ENCODE measurements at places on chromosomes 4 and X.

GRCh38 chr4:142875117-142875516 is 29.0 kb upstream of the INPP4B start:
- DNase-seq: no peak

GRCh38 chr4:70177090-70177489 is 18.4 kb upstream of the ODAM start:
- DNase-seq: no peak

DNA sequence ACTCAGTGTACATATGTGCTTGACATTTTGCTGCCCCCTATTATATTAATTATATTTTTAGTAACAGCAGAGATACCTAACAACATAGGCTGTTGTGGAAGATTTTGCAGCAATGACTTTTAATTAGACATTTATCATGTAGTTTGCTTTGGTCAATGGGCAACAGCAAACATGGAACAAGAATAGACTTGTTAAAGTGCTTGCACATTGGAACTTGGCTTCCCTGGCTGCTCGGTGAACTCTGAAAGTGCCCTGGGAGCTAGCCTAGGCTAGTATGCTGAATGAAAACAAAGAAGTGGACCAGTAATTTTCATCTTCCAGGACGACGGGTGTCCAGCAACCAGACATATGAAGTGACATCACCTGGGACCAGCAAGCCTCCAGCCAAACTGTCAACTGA is 1157.1 kb downstream of the ARAP2 start:
- DNase-seq: no peak

DNA sequence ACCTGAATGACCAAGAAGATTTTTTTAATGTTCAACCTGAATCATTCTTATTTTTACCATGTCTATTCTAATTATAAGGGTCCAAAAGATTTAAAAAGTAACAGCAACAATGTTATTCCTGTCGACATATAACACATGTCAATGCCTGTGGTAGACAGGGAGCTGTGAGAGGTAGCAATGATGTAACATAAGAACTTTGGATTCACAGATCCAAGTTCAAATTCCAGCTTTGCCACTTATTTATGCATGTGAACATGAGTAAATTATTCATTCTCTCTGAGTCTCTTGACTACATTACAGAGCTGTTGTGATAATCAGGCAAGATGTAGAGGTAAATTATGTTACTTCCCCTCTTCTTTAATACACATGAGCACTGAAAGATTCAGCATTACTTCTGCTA is 54.5 kb downstream of the KLHL8 start:
- DNase-seq: no peak

DNA sequence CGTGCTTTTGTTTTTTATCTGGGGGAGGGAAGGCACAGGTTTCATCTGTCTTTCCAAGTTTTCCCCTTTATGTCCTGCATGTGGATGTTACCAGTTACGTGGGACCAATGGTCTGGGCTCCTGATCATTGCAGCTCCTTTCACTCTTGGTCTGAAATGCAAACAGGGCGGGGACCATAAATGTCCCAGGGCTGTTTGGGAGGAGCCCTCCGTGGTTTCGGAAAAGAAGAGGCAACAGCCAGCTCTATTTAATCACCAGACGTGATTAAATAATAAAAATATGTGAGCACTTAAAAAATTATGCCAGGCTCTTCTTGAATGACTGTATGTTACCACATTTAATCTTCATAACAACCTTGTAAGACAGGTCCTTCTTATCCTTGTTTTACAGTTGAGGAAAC is 30.8 kb upstream of the C1GALT1C1 start:
- DNase-seq: no peak

- DNase-seq: no peak
Measured at GRCh38 chr4:83252782-83253405, 31.7 kb downstream of the COQ2 start.

DNA sequence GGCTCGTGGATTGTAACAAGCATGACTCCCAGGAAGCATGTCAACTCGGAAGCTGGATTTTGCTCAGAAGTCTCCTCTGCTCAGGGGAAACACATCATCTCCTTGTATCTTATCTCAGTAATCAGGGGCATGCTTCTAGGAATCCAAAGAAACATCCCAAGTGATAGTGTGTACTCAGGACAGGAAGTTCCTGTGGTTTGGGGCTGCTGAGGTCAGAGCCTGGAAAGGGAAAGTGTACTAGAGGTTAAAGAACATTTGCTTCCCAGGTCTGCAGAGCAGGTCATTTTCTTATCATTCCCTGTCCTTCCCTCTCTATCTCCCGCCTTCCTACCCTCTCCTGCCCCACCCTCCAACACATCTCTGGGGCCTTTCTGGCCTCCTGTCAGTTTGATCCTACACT is 38.8 kb downstream of the SLC34A2 start:
- no peak for DNase-seq

DNA sequence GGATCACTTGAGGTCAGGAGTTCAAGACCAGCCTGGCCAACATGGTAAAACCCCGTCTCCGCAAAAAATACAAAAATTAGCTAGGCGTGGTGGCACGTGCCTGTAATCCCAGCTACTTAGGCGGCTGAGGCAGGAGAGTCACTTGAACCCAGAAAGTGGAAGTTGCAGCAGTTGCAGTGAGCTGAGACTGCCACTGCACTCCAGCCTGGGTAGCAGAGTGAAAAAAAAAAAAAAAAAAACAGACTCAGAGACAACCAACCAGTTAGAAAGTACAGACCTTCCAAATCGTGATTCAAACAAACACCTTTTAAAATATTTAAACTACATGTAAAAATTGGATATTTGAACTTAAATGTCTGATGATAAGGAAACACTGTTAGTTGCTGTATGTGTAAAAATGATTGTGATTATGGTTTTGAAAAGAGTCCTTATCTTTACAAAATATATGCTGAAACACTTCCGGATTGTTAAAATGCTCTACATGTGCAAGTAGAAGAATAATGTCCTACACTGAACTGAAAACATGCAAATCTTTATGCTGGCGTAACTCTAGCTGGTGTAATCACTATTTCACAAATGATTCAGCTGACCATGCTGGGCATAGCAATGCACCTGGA is 37.8 kb downstream of the SH3KBP1 start:
- no peak for DNase-seq

DNA sequence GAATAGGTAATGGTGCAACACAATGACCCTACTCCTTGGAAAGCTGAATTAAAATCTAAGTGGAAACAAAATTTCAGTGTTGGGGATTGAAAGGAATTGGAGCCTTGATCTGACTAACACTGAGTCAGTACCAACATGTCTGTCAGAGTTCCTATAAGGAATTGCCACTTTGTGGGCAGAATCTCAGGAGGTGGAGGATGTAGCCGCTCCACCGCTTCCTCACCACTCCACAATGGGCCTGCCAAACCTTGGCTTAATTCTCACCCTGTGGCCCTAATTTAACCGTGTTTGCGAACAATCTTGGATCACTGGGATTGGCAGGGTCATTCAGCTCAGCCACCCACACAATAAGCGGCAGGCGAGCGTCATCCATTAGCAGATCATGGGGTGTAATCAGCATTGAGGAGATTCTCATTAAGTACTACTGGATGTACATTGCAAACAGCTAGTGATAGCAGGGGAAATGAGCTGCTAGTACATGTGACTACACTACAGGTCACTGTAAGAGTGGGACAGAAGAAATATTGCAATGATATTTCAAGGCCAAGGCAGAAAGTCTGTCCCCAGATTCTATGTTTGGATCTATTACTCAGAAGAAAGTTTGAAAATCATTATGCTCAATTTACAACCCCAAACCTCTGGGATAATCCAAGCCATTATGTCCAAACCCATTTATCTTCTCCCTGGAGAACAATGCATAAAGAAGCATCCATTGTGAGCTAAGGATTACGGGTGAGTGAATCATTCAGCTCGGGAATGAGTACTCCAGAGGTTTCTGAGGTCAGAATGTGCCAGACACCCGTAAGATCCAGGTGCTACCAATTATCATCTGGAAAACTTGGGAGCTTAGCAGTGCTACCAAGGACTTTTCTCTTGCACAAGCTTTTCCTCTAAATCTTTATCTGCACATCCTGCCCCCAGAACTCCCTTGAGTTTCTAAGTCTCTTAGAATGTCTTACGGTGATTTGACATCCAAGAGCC is 5.8 kb downstream of the SRPX start:
- DNase-seq: no peak

DNA sequence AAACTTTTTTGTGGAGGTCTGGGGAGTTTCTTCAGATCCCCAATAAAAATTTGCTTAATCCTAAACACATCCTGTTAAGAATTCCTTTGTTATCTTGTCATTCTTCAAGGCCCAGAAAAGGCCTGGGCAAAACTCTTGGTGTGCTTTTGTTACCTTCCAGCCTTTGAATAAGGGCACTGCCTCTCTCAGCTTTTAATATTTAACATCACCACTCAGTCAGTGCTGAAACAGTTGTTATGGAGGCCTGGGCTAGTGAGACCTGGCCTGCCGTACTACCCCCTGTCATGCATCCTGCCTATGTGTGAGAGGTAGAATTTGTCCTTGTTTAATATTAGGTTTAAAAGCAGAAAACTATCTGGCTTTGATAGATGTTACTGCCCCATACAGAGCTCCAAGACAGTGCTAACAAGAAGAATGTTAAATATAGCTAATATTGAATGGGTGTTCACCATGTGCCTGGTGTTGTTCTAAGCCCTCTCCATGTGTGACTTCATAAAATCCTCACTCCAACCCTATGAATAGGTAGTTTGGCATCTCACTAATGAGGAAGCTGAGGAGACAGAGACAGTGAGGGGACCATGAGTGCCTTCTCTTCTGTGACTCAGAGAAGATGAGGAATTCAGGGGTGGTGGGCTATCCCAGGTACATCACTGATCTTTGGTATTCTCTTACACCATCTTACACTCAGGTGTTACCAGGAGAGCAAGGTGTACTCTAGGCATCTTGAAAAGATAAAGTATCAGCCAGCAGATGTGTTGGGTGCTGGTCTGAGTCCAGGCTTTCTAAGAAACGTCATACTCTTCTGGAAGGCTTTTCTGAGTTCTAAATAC is 6.2 kb downstream of the PPP1R2C start:
- DNase-seq: no peak

- DNase-seq: no peak
Measured at GRCh38 chr4:78776729-78777575, 802 bp downstream of the BMP2K start.

GRCh38 chr4:113317523-113317922 is 268.1 kb downstream of the ANK2 start:
- no peak for DNase-seq

- DNase-seq: no peak
Measured at GRCh38 chr4:112328734-112329130, 31.6 kb downstream of the ALPK1 start.

DNA sequence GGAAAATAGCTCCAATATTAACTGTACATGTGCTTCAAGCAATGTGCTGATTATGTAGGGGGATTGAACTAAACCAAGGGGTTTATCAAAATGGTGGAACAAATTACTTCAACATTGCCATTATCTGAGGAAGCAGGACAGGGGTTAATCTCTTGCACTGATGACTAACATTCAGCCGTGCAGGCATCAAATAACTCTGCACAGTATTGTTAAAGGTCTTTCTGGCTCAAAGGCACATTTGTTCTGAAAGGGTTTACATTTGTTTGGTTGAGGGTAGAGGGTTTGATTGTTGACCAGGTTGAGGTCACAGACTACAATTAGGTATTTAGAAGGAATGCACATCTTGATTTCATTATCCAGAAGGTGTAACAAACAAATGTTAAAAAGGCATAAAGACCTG is 32.2 kb upstream of the CCSER1 start:
- DNase-seq: no peak

- no peak for DNase-seq
Measured at GRCh38 chr4:43330288-43330687, 437.8 kb downstream of the GRXCR1 start.

DNA sequence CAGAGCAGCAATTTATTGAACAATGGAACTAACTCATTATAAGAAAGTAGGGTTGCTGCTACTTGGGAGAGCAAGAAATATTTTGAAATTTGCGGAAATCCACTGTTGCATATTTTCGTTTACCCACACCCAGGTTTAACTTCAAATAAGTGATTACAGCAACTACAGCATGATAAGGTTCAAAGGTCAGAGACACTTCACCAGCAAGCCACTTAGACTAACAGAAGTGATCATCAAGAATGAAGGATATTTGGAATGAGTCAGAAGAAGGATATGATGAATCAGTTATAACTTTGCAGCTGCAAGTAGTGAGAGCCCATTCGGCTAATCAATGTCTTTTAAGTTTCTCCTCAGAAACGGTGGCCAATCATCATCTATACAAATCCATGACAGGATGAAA is 199.3 kb downstream of the TMA16 start:
- DNase-seq: no peak

DNA sequence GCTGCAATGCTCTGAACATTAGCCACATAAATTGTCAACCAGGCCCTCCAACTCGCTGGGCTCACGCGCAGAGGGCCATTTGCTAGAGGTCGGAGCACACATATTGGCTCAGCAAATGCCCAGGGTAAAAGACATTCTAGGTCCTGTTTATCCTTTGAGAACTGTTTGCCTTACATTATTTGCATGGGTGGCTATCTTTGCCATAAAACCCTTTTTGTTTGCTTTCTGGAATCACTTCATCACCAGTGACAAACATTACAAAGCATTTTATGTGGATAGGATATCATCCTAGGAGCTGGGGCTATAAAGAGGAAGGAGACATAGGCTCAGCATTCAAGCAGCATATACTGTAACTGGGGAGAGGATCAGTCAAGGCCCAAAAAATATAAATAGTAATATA is 149.2 kb upstream of the RAI2 start:
- no peak for DNase-seq

GRCh38 chr4:114807759-114808404 is 209.3 kb downstream of the UGT8 start:
- no peak for DNase-seq

GRCh38 chrX:42759881-42760280 is 18.1 kb downstream of the PPP1R2C start:
- DNase-seq: no peak

All from nucleus accumbens (tissue), 56 donors.